Activated naive CD4-positive, alpha-beta T cell (primary cell): ENCODE measurements at places on chromosomes 1 and 21.

DNA sequence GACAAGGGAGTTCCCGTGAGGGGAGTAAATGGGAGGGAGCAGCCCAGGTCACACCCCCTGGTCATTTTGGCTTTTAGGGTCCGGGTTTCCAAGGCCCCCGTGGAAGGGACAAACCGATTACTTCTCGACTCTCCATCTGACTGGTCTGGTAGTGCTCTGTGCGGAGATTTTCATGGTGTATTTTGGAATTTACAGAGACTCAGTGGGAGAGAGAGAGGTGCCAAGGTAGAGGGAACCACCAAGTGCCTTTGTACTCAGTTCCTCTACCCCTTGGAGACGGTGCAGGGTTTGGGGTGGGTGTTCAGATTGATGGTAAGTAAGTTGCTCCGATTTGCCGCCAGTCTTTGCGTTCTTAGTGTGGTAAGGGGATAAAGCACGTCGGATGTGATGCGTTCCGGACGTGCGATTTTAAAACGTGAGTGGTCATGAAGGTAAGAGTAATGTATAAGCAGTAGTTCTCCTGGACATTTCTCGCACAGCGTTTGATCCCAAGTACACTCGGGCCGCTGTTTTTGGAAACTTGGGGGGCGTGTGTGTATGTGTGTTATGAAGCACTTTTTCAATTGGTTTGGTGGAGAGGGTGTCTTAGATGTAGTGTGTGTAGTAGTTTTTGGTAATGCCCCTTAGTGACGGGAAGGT, 682 bp downstream of the SUCO start:
- DNase-seq = no peak

DNA sequence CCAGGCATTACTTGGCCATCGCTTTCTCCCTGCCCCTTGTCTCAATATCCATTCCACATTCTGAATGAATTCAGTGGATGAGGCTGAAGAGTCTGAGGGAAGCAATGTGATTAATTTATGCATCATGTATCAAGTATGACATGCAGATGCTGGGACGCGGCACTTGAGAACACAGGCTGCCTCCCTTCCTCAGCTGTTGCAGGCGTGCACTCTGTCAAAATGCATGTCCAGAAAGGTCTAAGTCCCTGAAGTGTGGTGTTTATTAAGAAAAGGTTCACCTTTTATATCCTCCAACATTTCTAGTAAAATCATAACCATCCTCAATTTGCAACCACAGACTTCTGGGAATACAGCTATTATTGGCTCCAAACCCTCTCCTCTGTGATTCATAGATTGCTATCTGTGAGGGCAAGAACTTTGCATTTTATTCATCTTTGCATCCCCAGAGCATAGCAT, 22.6 kb upstream of the RAB3GAP2 start:
- no peak for DNase-seq

GRCh38 chr1:171075041-171075440, 15.7 kb upstream of the FMO3 start:
- no peak for DNase-seq

GRCh38 chr1:161864577-161864976, 98.5 kb downstream of the ATF6 start:
- DNase-seq = no peak

DNA sequence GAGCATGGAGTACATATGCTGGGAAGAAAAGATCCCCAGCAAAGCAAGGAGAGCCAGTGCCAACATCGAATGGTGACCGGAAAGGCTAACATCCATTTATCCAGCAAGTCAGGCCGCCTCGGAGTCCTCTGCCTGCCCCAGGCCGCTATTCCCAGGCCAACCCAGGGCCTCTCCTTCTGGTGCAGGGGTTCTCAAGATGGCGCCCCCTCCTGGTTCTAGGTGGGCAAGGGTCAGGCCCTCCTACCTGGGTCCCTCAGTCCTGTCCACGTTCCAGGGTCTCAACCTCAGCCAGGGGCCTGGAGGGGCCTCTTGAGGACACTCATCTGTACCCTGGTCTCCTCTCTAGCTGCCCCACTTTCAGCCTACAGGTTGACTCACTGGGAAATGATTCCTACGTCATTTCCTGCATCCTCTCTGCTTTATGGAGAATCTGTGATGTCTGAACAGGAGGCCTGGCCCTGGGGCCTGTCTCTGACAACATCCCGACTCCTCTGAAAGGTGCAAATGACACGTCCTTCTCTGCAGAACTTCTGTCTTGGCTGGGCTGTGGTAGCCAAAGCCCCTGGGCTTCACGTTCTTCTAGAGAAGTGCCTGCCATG, 145.3 kb downstream of the PSMG1 start:
- no peak for DNase-seq

GRCh38 chr21:38439957-38440356, 58.3 kb downstream of the ERG start:
- DNase-seq = no peak

- DNase-seq = no peak
Observed at GRCh38 chr1:228219245-228219961, 11.6 kb downstream of the OBSCN start.

- no peak for DNase-seq
Observed at GRCh38 chr1:229035748-229036082, 235.2 kb upstream of the RAB4A start.

DNA sequence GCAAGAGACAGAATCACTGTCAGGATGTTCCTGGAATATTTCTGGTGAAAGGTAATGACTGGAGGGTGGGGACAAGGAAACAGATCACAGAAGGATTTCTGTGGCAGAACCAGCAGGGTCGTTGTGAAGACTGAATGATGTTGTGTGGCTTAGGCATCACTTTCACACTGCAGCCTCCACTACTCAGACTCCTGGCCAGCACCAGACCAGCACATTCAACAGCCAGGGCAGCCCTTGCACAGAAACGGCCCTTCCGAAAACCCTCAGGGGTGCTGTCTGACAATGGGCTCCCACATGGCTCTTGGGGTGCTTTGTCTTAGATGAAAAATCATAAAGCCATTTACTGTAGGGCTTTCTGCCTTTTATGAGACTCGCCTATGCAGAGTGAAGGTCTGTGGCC, 3.8 kb upstream of the RAB7B start:
- DNase-seq = no peak

- DNase-seq = no peak
Observed at GRCh38 chr1:230278376-230278775, 147.8 kb downstream of the PGBD5 start.

DNA sequence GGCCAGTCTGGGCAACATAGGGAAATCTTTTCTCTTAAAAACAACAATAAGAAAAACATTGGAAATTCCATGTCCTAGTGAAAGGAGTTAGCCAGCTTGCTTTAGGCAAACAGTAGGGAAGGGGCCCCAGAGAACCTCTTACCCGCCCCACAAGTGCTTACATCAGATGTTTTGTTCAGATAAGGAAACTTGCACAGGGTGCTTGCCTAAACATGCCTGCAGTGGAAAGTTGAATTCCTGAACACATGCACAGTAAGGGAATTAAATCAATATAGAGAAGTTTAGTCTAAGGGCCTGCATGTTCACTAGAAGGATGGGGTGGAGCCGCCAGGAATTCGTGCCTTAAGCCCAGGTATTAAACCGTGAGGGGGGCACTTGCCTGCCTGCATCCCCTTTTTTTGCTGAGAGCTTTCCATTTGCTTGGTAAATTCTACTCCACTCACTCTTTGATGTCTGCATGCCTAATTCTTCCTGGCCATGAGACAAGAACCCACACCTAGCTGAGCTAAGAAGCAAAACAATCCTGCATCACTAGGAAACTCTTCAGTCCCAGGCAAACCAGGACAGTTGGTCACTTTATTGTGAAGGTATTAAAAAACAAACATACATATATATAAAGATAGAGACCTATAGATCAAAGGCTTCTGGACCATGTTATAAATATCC, 499.0 kb downstream of the SIPA1L2 start:
- no peak for DNase-seq

DNA sequence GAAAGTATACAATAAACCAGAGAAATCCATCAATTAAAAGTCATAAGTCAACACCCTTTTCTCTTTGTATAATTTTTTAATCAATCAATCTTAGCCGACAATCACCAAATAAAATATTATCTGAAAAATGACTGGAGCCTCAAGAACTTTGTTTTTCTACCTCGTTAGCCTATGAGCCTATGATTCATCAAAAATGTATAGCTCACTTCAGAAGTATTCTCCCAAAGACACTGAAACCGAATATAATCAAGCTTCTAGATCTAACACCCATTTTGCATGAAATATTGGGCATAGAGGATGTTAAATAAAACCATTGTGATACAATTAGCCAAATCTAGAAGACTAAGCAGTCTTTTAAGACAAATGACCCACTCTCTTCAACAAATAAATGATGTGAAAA, 17.8 kb upstream of the RSBN1 start:
- DNase-seq = no peak

DNA sequence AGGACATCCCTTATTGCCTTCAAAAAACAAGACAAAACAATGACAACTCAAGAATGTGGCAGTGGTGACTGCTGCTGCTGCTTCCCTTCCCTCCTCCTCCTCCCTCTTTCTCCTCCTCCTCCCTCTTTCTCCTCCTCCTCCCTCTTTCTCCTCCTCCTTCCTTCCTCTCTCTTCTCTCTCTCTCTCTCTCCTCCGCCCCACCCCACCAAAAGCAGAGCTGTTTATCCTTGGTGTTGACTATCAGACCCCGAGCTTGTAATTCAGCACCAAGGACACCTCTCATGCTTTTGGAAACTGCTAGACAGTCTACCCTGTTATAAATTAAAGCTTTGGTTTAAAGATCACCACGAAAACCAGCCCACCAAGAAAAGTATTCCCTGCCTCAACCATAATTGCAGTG, 72.4 kb upstream of the IFNAR2 start:
- no peak for DNase-seq

DNA sequence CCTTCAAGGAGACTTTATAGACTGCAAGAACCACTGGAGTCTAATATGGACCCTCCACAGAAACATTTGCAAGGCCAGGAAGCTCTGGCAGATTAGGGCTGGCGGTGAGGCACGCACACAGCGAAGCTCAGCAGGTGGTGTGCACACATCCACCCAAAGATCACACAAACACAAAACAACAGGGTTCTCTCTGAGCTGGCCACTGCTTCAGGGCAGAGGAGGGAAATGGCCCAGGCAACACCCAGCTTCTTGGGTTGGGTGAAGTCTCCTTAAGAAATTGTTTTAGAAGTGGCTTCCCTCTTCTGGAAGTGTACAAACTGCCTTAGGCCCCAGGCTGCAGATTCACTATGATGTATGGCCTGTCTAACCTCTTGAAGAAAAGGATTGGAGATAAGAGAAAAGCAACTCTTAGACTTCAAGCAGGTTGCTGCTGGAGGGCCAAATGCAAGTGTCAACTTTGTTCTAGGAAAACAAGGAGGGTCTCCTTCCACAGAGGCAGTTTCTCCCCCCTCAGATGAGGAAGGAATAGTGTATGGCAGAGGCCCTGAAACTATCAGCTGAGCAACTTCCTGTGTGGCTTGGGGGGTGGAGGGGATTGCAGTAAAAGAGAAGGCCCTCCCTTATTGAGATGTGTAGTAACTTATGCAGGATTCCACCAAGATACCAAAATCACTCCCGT, 2.0 kb downstream of the RCSD1 start:
- no peak for DNase-seq

DNA sequence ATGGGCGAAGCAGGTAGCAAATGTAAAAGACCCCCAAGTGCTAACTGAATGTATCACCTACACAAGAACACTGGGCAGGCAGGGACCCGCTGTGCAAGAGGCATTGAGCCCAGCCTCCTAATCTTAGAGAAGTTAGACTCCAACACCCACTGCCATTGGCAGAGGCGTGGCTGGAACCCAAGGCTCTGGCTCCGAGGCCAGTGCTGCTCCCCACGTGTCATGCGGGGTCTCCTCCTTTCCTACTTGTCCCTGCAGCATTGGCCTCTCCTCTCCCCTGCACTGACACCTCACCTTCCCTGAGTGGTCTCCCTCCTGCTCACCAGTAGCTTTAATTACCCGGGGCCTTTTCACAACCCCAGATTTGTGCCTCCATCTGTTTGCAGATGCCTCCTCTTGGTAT, 107.0 kb downstream of the GALNT2 start:
- no peak for DNase-seq
